Left renal cortex interstitium (tissue), 4 donors: ENCODE measurements at places on chromosomes 3 and 15.

GRCh38 chr3:72205297-72205826, 420.4 kb upstream of the PROK2 start:
- no peak for DNase-seq

- DNase-seq, result no peak
These were observed 4.6 kb downstream of the SENP5 start for GRCh38 chr3:196872316-196872715.

DNA sequence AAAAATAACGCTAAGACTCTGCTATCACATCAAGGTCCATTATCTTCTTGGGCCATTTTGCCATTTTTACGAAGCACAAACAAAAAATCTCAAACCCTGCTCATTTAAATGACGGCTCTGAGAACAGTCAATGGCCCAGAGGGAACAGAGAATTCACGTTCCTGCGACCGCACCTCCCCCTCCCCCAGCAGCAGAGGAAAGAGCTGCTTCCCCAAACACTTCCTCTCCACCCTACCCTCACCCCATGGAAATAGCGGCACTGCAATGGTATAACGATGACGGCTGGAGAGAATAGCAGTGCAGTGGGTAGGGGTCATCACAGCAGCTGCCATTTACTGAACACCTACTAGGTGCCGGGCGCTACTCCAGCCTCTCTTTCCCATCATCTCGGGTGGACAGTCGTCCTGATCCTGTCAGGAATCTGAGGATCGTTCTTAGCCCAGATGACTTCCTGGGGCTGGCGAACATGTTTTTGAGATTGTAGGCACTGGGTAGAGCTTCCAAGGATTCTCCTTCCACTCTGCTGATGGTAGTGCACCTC, 113.3 kb downstream of the IQSEC1 start:
- DNase-seq, result no peak

DNA sequence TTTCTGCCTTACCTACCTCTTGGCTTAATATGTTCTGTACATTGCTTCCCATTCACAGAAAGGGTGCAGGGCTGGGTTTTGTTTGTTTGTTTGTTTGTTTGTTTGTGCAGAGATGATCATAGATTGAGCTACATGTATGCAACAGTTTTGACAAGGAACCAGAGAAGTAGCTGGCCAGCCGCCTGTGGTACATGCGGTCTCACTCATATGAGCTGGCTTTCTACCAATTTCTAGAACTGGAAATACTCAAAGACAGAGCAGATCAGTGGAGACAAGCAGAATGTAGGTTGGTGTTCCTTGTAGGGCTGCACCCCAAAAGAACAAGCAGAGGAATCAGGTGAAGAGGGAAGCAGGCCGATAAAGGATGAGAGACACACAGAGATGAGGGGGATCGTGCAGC, 502.7 kb downstream of the SOX2 start:
- no peak for DNase-seq

GRCh38 chr3:65617209-65617608, 421.5 kb downstream of the MAGI1 start:
- DNase-seq, result no peak

DNA sequence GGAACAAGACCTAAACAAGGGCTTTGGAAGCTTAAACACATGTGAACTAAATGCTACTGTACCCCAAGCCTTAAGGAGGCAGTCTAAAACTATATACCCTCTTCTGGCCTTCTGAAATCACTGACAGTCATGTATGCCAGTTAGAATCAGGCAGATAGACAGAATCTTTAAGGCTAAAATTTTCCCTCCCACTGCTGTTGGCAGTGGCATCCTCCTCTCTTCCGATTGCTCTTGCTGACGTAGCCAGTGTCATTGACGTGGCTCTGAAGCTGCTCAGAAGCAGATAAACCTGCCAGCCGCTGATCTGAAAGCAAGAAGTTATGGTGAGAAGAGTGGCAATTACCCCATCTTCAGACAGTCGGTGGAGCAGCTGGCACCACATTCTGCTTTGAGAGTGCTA, 3.3 kb downstream of the RYR3 start:
- DNase-seq, result no peak

DNA sequence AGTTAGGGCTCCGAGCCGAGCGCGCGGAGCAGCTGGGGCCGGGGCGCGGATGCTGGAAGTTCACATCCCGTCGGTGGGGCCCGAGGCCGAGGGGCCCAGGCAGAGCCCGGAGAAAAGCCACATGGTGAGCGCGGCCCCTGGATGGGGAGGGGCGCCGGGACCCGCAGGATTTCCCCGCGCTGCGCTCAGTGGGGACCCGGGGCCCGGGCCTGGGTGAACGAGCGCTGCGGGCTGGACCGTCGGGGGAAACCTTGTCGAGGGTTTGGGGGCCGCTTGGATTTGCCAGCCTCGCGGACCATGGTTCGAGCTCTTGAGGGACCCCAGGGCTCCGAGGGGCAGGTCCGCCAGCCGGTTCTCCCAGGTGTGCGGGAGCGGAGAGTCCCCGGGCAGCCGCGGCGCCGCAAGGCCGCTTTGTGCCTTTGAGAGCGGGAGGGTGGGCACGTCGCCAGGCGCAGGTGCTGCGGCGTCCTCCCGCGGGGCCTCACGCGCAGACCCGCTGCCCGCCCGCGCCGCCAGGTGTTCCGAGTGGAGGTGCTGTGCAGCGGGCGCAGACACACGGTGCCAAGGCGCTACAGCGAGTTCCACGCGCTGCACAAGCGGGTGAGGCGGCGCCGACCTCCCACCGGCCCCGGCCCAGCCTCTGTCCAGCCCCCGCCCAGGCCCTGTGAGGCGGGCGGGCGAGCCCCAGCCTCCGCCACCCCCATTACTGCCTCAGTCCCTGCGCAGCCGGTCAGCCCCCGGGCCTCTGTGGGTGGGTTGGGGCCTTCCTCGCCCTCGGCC, at the start of gene SNX22:
SNX22 (plus strand) TSS at position 5 of the 780 bp plus-strand sequence; CDS start at position 50, 45 bp downstream.
- no peak for DNase-seq

DNA sequence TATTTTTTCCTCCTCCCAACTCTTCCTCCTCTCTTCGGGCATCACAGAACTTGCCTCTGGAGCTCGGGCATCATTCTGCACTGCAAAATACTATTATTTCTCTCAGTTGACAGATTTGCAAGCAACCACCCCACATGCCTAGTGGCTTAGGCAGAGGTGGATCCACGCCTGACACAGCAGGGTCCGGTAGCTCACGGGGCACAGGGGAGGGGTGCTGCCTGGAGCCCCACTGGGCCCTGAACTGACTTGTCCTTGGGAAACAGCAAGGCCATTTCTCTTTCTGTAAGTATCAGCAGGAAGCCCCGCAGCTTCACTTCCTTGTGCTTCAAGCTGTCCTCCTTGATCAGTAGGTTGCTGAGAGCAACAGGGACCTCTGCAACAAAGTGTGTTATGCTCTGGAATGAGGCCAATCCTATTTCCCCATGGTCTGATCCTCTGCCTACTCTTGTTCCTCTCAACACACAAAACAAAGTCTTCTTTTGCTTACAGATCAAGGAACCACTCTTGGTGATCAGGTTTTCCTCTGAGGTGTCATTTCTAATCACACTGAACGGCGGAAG, 69.1 kb downstream of the FAM174B start:
- no peak for DNase-seq

DNA sequence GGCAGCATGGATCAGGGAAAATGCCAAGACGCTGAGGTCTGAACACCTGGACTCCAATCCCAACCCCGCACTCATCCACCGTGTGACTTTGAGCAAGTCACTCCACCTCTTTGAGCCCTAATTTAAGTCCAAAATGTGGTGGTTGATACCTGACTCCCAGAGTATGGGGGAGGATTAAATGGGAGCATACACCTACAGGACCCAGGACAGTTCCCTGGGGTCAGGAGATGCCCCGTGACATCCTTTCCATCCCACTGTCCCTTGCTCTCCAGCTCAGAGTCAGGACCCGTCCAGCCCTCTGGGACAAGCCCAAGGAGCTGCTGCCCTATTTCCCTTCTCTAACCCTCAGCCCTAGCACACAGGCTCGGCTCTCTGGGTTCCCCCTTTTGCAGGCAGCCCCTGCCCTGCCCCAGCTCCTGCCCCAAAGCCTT, 276.4 kb downstream of the XXYLT1 start:
- DNase-seq, result no peak

DNA sequence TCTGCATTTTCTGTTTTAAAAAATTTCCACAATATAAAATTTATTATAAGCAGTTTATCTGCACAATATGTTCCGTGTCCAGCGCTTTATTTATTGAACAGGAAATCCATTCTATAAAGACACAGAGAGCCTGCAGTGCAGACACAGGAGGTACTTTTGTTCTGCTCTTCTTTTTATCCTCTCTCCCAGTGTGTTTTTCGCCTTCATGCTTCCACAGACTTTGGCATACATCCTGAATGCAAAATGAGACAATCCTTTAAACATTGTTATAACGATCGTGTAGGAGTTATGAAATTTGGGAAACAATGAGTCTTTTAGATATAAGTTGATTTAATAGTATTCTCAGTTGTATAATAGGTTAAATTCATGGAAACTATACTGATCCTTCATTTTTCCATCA, 749.2 kb downstream of the NAALADL2 start:
- DNase-seq, result no peak

DNA sequence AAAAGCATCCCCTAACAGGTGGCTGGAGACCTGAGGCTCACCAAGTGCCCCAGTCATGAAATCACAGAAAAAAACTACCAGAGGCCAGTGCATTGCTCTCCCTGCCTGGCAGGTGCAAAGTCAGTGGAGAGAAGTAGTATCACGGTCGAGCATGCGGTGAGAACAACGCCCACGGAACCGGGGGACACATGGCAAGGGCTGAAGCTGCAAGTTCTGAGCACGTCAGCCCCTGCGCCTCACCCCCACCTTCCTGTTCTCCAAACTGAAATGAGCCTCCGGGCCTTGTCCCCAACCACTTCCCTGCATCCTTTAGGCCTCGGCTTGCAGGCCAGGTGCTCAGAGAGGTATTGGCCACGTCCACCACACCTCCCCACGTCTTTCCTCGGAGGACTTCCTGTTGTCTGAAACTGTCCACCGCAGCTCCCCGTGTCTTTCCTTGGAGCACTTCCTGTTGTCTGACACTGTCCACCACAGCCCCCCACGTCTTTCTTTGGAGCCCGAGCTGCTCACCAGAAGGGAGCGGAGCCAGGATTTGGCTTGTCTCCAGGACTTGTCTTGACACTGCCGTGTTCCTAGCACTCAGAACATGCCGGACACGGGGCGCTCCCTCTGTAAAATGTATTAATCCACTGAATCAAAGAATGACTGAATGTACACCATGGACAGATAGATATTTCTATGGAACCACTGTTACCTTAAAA, 43.9 kb downstream of the NSMCE3 start:
- DNase-seq, result no peak

- peak; percentile 35 for DNase-seq
These were observed 164.0 kb downstream of the MINAR1 start for GRCh38 chr15:79595995-79596622.

DNA sequence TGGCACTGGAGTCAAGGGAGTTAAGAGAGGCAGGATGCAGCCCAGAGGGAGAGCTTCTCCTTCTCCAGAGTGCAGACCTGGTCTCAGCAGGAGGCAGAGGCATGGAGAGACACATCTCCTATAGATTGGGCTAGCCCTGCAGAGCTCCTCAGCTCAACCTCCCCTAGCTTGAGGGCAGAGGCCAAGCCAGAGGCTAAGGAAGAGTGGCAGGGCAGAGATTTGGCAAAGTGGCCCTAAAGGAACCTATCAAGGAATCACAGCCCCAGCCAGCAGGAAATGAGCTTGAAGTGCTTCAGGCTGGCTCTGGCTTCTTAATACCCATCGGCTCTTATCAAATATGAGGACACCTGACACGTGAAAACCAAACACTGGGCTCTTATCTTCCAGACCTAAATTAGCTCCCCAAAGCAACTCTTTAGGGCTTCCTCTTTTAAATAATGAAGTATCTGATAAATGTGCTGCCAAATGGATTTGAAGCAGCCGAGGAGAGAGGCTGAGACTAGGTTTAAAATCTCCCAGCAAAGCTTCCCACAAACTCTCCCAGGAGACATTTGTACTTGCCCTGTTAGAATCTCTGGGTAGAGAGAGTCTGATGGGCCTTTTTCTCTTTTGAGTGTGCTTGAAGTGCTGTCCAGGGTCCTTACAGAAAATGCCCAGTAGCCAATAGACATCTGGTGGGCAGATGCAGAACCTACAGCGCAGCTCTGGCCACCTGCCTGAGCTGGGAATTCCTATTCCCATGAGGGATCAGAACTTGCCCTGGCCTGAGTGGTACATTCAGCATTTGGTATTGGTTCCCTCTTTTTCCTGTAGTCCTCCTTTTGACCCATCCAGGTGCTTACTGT, 271.4 kb downstream of the CLSTN2 start:
- DNase-seq, result peak; percentile 60

- no peak for DNase-seq
These were observed 9.1 kb downstream of the NCEH1 start for GRCh38 chr3:172701751-172702150.

GRCh38 chr15:25375557-25375956, 63.3 kb downstream of the UBE3A start:
- peak; percentile 13 for DNase-seq

GRCh38 chr15:59274126-59274970, 67.7 kb downstream of the LDHAL6B start:
- no peak for DNase-seq

GRCh38 chr3:97949110-97949485, 23.1 kb downstream of the RIOX2 start:
- no peak for DNase-seq

DNA sequence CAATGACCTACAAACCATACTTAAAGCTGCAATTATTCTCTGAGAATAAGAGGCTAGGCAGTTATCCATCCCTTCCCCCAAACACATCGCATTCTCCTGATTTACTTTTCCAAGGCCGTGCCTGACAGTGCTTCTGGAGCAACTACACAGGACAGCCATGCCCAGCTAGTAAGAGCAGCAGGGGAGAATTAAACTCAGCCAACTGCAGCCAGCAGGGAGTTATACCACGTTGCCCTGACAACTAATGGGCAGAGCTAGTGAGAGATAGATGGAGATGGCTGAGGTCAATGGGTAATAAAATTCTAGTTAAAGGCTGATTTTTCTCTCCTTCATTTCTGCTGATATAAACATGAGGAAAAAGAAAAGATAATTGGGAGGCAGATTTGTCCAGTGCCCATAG, 193.8 kb upstream of the PPP2R3A start:
- DNase-seq, result no peak

- no peak for DNase-seq
These were observed 76.9 kb downstream of the TTBK2 start for GRCh38 chr15:42843699-42844098.

DNA sequence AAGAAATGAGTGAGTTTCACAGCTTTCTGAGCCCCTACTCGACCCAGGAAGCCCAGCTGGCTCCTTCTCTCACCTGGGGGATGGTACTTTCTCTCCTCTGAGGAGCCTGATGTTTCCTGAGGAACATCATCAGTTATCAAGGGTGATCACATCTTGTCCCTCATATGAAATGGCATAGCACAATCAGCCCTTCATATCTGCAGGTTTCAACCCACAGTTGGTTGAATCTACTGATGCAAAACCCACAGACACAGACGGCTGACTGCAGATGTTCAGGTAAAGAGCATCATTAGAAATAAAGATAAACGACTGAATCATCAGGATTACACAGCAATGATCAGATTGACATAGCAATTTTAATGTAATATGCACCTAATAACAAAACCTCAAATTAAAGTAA, 93.6 kb upstream of the OSTN start:
- DNase-seq, result no peak

DNA sequence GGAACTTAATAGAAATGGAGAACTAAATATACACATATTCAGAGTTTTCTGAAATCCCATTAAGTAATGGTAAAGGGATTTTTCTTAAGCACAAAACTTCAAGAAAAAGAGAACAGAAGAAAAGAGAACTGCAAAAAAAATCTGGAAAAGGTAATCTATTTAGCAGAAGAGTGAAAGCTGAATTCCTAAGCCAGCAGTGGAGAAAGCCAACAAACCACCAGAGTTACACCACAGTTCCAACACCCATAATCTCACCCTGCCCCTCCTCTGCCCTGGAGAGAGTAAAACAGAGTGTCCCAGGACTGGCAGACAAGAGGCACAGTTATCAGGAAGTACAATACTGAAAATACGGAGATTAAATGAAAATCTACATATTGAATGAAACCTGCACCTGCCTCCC, 29.4 kb downstream of the TP53BP1 start:
- DNase-seq, result no peak
